ENCODE measurements at places on chromosomes 11 and 22. TPM values are rescaled to one million over a fixed set of nuclear protein-coding genes. Genes with fewer than 3 reads are reported as not detected.

DNA sequence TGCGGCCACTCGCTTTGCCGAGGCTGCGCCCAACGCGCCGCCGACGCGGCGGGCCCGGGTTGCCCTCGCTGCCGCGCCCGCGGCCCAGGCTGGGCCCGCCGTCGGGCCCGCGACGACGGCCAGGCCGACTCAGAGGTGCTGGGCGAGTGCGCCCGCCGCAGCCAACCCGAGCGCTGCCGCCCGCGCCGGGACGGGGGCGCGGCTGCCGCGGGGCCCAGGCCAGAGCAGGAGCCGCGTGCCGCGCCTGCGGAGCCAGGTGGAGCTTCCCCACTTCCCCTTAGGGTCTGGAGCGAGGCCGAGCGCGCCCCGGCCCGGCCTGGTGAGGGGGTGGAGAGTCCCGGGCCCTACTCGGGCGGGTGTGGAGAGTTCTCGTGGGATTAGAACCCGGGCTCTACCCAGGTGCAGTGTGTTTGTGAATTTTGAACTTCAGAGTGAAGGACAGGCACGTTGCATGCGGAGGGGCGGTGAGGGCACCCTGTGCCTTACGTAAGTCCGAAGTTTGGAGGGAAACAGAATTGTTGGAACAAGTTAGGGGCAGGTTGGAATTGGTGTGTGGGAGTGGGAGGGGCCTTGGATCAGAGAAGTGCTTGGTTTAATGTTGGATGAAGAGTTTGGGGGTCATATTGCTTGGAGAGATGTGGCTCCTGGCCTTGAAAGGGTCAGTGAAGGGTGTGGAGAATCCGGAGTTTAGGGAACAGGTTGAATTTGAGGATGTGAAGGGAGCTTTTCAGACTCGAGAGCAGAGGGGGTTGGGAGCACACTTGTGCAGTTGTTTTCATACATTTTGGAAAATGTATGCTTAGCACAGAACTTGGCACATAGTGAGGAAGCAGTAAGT lies 697 bp downstream of the RNF169 start:
- peak; percentile 39 for DNase-seq

OR51B2 gene
- polyA plus RNA-seq, result not detected

GRCh38 chr22:30516731-30517130 lies 11.2 kb upstream of the SEC14L4 start:
- no peak for DNase-seq

DNA sequence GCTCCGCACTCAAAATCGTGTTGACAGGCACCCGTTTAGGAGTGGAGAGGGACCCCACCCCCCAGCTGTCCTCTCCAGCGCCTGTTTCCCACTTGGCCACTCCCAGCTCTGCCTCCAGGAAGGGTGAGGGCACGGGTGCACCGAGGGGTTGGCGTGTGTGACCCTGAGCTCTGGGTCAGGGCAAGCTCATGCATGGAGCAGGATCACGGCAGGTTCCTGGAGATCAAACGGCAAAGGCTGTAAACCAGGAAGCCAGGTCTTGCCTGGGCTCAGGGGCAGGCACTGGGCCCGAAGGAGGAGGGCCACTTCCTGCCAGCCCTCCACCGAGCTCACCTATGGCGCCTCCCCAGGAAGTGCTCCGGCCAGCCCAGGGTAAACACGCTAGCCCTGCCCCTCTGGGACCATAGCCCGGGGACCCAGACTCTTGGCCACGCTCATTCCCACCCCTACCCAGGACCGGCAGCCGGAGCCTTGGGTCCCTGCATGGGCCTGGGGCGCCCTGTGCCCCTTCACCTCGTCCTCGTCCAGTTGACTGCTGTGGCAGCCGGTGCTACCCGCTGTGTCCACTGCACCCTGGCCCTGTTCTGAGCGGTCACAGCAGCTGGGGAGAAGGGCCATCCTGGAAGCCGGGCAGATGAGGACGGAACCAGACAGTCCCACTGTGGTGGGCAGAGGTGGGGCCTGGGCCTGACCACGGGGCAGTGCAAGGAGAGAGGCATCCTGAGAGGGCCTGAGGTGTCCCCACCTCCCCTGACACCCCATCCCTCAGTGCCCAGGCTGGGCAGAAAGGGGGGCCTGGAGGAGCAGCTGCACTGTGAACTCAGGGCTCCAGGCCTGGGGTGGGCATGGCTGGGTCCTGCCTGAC lies 1.0 kb upstream of the EPS8L2 start:
- no peak for DNase-seq

- DNase-seq, result no peak
Measured at GRCh38 chr22:44172370-44173108, 8.2 kb upstream of the PARVG start.

ZNF214 gene
- 11.0 TPM for polyA plus RNA-seq

DNA sequence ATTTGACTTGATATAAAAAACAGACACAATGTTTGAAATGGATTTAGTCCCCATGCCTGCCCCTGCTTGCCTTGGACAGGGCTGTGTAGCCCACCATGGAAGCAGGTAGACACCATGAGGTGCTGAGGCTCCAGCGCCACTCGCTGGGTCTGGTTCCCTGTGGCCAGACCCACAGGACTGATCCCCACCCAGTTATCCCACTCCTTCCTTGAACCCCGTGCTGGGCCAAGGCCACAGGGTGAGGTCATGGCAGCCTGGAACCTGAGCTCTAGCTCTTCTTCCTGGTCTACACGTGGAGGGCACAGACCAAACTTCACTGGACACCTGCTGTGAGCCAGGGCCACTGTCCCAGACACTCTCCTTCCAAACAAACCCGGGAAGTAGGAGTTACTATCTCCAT lies 42.5 kb downstream of the GAB4 start:
- DNase-seq, result no peak
